ENCODE measurements at places on chromosomes 16 and 17.
A peak's percentile ranks its signal among the peaks of the same experiment; 100 is the strongest.

GRCh38 chr17:40539711-40540411 is 25.4 kb downstream of the CCR7 start:
- DNase-seq = no peak

- DNase-seq = no peak
These were observed 795 bp downstream of the KCTD13 start for GRCh38 chr16:29925105-29925756.

- DNase-seq = no peak
These were observed 62.7 kb downstream of the FOXK2 start for GRCh38 chr17:82582213-82582612.

DNA sequence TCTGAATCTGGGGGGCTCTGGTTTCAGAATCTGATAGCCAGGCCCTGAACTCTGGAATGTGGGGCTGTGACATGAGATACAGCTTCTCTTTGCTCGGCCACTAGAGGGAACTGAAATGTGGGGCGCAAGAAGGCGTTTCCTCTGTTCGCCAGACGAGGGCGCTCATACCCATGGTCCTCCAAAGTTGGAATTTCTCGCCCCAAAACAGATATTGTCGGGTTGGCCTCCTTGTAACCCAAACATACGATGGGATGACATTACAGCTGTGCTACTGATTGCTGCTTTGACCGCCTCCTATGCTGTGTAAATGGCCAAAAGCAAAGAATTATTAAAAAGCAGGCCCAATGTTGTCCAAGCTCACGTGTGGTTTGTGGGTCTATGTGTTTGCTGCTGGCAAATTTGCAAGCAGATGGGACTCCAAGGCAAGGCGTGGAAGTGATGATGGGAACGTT is 13.1 kb upstream of the MSI2 start:
- no peak for DNase-seq

- peak; percentile 81 for DNase-seq
These were observed at the start of gene MVP for GRCh38 chr16:29820271-29820701. MVP (plus strand) TSS chr16:29820462; CDS start chr16:29830550, 10,088 bp downstream.

- DNase-seq = no peak
These were observed 40.3 kb upstream of the CCNF start for GRCh38 chr16:2388875-2389433.

DNA sequence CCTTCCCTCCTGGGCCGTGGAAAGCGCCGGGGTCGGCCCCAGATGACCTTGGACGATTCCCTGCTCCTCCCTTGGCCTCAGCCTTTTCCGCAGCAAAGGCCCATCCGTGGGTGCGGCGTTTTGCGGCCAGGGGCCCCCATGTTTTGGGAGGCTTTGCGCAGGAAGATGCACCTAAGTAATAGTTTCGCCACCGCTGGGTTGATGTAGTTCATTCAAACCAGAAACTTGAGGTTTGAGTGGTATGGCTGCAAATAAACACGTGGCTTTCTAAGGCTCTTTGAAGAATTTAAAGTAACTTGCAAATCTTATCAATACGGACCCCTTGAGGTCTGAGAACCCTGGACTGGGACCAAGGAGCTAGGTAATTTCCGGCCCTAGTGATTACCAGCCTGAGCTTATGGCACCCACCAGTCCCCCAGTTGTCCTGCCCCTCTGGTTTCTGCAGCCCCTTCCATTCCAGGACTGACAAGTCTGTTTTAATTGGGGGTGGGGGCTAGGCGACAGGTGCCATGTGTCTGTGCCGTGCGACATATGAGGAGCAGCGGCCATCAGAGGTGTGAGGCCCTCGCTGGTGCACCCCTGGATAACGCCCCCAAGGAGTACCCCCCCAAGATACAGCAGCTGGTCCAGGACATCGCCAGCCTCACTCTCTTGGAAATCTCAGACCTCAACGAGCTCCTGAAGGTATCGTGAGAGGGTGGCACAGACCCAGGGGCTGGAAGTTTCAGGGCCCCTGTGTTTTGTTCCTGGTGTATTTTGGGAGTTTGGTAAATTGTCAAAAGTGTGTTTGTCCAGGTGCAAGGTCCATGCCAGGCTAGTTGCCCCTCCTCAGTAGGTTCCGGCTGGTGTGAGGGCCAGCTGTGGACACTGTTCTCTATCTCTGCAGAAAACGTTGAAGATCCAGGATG is 834 bp downstream of the MRPL12 start:
- DNase-seq = no peak

GRCh38 chr16:19085679-19086200 is 18.3 kb downstream of the COQ7 start:
- DNase-seq = no peak

DNA sequence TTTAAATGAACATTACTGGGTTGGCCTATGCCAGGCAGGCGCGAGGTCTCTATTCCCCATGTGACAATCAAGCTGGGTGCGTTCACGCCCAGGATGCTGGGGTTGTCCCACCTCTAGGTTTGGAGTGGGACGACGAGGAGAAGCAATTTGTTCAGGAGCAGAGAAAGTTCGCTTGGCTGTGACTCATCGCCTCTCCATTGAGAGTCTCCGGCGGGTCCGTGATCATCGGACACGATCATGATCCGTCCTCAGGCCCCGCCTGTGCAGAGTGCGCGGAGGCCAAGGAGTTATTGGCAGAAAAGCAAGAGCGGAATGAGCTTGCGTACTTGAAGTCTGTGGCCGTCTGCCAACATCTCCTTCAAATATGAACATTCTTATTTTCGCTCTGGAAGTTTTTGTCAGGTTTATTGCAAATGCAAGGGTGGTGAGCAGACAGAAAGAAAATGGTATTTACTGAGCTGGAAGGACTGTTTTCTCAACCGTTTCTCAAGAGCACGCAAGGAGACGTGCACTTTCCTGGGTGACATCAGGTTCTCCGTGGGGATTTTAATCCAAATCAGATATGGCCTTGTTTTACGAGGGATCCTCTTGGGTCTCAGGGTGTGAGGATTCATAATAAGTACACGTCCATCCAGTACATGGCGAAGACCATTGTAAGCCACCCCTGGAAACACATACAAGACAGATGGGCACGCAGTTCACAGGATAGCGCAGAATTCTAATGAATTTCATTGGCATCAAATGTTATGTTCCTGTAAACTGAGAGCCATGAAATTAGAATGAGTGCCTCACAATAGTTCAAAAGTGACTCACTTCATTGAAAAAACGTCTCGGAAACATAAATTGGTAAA is 70.1 kb upstream of the CREBBP start:
- peak; percentile 88 for DNase-seq

- no peak for DNase-seq
These were observed 34.7 kb downstream of the MYO15A start for GRCh38 chr17:18143044-18143936.

DNA sequence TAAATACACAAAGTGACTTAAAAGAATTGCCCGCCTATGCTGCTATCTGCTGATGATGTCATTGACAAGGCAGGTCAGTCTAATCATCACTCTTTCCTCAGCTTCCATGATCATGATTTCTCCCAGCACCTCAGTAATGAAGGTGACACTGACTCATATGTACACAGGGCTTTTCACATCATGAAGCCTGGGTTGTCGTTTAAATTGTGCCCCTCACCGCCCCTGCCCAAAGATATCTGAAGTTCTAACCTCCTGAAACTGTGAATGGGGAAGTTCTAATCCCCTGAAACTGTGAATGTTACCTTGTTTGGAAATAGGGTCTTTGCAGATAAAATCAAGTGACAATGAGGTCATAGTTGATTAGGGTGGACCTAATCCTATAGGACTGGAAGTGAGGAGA is 17.4 kb upstream of the GPRC5C start:
- no peak for DNase-seq

GRCh38 chr17:74807441-74807840 is 31.3 kb upstream of the NAT9 start:
- no peak for DNase-seq

- no peak for DNase-seq
These were observed 495.9 kb upstream of the RBFOX1 start for GRCh38 chr16:6836766-6837165.

- no peak for DNase-seq
These were observed 133.8 kb upstream of the PLCG2 start for GRCh38 chr16:81645266-81645694.

Data from left forelimb (tissue), 1 donor.